Uterus (tissue), 4 donors: ENCODE measurements at places on chromosomes 2 and 18. TPM values are rescaled to one million over a fixed set of nuclear protein-coding genes. Genes with fewer than 3 reads are reported as not detected.

KRTCAP3 gene
- 8.8 TPM for total RNA-seq

DNA sequence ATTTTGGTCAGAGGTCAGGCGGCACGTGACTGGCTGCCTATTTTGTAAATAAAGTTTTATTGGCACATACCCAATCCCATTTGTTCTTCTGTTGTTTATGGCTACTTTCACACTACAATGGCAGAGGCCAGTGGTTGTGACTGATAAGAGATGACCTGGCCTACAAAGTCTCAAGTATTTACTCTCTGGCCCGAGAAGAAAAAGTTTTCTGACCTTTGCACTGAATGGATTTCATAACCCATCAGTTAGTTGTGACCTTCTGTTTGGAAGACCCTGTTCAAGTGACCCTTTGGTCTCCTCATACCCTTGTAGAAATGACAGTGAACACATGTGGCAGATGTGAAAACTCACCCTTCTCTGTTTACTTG lies 121.4 kb upstream of the MGAT5 start:
- no peak for DNase-seq

CRYBA2 gene
- not detected for total RNA-seq

DNA sequence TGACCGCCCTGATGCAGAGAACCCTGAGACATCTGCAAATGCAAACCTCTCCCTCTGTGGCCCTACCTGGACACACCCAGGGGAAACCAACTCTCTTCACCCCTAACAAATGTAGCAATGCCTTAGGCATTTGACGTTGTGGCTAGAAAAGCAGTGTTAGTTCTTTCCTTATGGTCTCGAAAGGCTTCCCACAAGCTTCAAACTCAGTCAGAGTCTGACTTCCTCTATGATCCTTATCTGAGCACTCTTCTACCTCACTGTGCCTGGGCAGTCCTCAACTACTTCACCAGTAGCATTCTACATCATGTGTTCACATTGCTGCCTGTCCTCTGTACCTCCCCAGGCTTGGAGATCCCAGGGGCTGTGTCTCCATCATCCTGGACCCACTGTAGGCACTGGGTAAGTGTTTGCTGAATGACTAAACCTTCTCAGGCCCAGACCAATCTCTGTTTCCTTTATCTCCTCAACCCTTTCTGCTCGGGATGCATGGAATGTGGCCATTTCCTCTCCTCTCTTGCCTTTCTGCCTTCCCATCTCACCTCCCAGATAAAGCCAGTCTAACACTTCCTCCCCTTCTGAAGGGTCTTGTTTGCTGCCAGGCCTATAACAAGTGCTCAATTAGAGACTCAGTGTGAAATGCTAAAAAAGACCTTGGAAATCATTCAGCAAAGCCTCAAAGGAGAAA lies 91.7 kb upstream of the ACAA2 start:
- DNase-seq = no peak

GRCh38 chr2:126222278-126222677 lies 433.7 kb upstream of the GYPC start:
- no peak for DNase-seq

DNA sequence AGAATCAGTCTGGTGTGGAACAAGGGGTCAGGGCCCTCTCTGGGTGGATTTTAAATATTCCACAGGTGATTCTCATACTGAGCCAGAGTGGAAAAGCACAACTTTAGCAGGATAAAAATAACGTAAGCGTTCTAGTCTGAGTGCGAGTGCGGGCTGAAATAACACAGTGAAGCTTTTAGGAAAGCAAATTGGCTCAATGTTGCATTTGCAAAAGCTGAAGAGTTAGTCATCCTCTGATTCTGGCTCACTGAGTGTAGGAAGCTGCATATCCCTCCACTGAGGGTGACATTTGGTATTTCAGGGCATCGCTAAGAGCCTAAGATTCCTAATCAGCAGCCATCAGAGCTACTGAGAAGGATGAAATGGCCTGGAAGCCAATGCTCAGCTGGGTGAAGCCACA lies 134.7 kb downstream of the RIF1 start:
- no peak for DNase-seq

WIPF1 gene
- total RNA-seq = 12.3 TPM

DNA sequence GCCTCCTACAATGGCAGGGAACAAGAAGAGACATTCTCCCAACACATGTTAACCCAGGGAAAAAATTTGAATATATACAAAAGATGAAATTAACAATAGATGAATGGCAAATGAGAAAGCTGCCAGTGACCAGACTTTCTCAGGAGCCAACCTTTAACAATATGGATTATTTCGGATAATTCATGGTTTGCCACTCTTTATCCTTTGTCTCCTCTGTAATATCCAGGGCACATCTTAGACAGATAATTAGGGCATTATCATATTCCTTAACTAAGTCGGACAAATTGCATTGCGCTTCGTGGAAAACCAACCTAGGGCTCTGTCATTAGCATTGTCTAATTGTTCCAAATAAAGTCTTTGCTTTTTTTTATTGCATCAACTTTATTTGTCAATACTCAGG lies 97.3 kb downstream of the CDCA7 start:
- no peak for DNase-seq

GRCh38 chr2:178374865-178375264 lies 76.1 kb downstream of the PRKRA start:
- DNase-seq = no peak

- DNase-seq = no peak
Observed at GRCh38 chr2:100418406-100418962, 1.0 kb upstream of the CHST10 start.

- no peak for DNase-seq
Observed at GRCh38 chr2:28516430-28516829, 20.6 kb downstream of the PLB1 start.

DNA sequence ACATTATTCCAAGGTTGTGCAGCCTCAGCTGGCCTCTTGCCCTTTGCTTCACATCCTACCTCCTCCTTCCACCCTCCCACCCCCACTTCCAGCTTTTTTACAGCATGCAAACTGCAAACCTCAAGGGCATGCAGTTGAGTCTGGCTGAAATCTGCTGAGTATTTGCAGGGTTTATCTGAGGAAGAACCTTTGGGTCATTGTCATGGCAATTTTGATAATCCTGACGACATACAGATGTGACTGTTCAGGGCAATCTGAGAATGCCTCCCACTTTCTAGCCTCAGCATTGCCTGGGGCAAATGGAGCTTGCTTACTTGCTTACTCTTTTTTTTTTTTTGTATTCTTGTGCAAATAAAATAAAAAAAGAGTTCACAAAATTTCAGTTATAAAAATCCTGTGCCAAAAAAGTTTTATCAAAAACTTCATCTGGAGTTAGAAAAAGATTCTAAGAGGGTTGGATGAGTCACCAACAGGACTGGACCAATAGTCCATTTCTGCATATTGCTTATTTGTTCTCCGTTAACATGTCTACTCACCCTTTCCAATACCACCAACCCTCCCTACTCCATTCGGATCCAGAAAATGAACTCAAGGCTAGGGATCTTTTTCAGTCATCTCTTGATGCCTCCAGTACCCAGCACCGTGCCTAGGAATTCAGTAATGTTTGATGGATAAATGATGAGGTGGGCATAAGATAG lies 23.6 kb upstream of the LHCGR start:
- no peak for DNase-seq

CARF gene
- total RNA-seq = 5.0 TPM

DNA sequence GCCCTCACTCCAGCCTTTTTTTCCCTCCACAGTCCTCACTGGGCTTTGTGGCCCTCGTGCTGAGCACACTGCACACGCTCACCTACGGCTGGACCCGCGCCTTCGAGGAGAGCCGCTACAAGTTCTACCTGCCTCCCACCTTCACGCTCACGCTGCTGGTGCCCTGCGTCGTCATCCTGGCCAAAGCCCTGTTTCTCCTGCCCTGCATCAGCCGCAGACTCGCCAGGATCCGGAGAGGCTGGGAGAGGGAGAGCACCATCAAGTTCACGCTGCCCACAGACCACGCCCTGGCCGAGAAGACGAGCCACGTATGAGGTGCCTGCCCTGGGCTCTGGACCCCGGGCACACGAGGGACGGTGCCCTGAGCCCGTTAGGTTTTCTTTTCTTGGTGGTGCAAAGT lies 39.4 kb downstream of the STEAP3 start:
- no peak for DNase-seq

ANKRD53 gene
- total RNA-seq = 1.8 TPM

- no peak for DNase-seq
Observed at GRCh38 chr2:36964496-36965058, 1.8 kb downstream of the STRN start.

DNA sequence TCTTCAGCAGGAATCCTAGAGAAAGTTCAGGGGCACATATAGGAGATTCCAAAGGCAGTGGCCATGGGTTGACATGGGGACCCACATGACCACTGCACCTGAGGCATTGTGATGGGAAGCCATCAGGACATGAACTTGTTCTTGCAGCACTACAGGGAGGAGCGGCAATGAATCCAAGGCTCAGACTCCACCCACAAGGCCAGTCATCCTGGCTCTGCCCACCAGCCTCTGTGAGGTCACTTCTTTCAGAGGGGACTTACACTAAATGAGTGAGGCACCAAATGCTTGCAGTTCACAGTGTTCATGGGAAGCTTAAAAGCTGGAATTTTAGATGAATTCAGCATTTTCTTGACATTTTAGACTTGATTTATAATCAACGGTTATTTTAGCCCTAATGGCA lies 254.2 kb downstream of the SETBP1 start:
- DNase-seq = no peak

DNA sequence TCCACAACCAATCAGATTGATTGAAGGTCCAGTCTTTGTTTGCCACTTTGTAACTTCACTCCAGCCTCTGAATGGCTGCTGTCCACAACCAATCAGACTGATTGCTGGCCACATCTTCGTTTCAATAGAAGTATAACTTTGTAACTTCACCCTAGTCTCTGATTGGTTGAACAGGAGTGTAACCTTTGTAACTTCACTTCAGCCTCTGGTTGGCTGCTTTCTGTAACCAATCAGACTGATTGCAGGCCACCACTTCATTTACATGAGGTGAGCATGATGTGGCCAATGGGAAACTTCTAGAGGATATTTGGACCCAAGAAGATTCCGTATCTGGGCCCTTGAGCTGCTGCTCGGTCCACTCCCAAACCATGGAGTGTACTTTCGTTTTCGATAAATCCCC lies 16.9 kb upstream of the ALPP start:
- no peak for DNase-seq

DNA sequence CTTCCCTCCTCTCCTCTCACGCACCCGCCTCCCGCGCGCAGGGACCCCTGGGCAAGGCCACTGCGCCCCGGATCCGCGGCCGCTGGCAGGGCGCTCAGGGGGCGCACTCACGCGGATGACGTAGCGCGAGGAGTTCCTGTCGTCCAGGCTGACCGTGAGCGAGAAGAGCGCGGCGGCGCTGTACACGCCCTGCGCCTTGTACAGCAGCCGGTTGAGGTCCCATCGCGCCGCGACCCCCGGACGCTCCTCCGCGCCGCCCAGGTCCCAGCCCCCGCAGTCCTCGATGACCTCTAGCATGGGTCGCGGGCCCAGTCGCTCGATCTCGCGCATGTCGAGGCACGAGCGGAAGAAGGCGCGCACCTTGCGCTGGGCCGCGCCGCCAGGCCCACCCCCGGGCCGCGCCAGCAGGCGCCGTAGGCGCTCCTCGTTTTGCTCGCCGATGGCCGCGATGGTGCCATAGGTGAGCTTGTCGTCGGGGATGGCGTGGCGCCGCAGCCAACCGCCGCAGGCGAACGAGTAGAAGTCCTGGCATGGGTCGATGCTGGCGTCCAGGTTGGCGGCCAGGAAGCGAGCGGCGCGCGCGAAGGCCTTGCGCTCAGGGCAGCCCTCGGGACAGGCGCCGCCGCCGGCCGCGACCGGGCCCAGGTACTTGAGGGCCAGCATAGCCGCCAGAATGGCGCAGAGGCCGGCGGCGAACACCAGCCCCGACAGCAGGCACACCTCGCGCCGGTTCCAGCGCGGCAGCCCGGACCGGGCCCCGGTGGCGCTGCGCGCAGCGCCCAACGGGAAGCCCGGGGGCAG lies 1.7 kb downstream of the ECEL1 start:
- DNase-seq = no peak

GREB1L gene
- 15.3 TPM for total RNA-seq

- no peak for DNase-seq
Observed at GRCh38 chr2:86335865-86336674, 1.4 kb downstream of the REEP1 start.

DPP10 gene
- total RNA-seq = 33.0 TPM

PDE11A gene
- 0.85 TPM for total RNA-seq

DNA sequence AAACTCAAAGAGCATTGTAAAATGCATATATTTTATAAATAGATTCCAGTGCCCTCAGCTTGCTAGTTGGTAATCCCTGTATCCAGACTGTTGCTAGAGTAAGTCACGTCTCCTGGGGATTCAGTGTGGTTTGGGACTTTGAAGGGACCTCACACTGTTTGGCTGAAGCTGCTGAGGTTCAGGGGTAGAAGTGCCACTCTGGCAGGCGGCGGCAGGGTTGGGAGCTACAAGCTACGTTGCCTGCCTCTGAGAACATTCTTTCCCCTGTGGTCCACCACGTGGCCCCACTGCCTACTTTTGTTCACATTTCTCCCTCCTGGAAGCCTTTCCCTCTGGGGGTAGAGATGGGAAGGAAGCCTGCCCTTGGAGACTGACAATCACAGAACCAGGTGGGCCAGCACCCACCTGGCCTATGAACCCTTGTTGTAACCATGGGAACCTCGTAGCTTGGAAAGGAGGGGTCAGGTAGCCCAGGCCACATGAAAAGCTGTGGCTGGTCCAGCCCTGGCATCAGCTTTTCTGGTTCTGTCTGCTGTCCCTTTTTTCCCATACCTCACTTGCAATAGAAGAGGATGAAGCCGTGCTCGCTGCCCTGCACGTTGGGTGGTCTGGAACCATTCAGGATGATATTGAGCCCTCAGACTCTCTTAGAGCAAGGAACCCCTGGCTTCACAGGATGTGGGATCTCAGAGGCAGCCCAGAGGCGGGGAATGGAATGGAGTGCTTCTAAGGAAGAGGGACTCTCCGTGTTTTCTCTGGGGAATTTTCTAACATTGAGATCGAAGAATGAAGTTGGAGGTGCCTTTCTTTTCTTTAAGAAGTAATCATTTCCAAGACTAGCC lies 2.9 kb downstream of the RNF144A start:
- DNase-seq = no peak

DNA sequence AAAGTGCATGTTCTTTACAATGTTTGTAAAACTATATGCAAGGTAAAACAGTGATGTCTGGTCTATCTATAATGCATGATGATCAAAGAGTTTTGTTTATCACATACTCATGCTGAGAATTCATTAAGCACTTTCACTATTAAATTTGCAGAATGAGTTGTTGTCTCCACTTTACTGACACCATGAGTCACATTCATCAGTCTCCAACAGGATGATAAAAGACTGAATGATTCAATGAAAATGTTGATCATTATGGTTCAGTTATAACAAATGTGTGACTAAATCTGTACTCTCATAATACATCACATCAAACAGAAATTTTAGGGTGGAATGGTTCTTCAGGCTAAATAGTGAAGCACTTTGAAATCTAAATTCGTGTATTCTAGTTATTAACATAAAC lies 129.0 kb downstream of the ERBB4 start:
- DNase-seq = no peak

DNA sequence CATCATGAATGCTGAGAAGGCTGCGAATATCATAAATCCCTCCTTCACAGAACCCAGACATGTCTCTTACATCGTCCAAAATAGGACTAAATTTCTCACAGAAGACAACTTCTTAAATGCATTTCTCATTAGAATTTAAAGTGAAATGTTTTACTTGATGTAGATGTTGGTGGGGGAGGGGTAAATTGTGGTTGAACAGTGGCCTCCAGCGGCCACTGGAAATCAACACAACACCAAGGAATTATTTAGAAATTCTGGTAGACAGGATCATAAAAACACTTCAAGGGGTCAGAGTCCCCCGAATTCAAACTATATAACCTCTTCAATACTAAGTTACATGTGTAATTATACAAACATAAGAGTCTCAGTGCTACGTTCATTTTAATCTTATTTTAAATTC lies 135.9 kb downstream of the ABCA12 start:
- DNase-seq = no peak

GRCh38 chr2:67671464-67672450 lies 274.6 kb downstream of the ETAA1 start:
- no peak for DNase-seq

ABCB11 gene
- total RNA-seq = 0.29 TPM
